ENCODE measurements at places on chromosomes 2 and 18.

DNA sequence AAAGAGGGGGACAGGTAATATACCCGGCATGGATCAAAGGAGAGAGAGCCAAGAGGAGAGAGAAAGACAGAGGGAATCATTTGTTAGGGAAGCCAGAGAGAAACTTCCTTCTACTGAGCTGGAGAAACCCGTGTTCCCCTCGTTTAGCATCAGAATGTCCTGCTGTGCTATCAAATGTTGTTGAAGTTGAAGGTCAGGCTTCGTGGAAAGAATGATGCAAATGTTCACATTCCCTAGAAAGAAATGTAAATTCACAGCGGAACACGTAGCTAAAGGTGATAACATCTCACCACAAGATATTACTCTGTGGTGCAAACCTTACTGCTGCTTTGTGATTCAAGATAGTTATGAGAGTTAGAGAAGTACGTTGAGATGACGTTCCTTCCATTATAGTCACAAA lies 258.1 kb downstream of the LNPK start:
- H3K27ac ChIP-seq: no peak overlapping the region
- no peaks in the 10 kb centered on the region for H3K27me3 ChIP-seq
- no peak for DNase-seq
- H3K36me3 ChIP-seq: no peaks in the 10 kb centered on the region
- no peak overlapping the region for H3K4me3 ChIP-seq
- no peaks in the 10 kb centered on the region for H3K4me1 ChIP-seq

DNA sequence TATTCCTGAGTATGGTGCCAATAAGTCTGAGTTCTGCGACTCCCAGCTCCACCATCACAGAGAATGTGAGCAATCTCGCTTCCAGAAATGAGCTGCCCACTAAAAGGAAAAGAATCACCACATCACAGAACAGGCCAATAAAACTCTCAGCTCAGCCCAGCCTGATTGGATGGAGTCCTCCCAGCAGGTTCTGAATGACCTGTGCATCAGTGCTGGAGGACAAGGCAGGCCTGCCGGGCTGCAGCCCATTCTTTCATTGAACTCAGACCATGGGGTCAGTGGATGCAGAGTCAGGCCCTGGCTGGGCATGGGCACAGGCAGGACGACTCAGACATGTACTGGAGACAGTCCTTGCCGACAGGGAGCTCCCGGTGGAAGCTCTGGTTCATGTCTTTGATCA lies 132.7 kb upstream of the REV1 start:
- no peaks in the 10 kb centered on the region for H3K27me3 ChIP-seq
- DNase-seq: no peak
- H3K27ac ChIP-seq: no peak overlapping the region
- no peaks in the 10 kb centered on the region for H3K36me3 ChIP-seq
- H3K4me3 ChIP-seq: no peak overlapping the region

DNA sequence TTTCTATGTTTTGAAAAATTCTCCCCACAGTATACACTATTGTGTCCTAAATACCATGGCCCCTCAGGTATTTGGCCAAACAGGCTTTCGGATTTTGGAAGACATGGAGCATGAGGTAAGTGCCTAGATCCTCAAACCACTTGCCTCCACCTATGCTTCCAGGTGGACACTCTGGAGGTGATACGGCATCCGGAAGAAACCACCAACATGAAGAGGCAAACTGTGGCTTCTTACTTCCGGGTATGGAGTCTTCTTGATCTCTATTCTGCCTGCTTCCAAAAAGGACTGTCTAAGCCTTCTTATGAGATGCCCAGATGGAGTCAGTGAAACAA lies 252.0 kb upstream of the SP5 start:
- H3K4me3 ChIP-seq: no peak overlapping the region
- H3K27me3 ChIP-seq: no peaks in the 10 kb centered on the region
- H3K36me3 ChIP-seq: no peaks in the 10 kb centered on the region
- H3K4me1 ChIP-seq: no peaks in the 10 kb centered on the region
- DNase-seq: no peak

GRCh38 chr18:24602201-24602600 lies 141.8 kb downstream of the HRH4 start:
- H3K27ac ChIP-seq: no peak overlapping the region
- H3K4me1 ChIP-seq: no peaks in the 10 kb centered on the region
- DNase-seq: no peak
- H3K4me3 ChIP-seq: no peak overlapping the region

DNA sequence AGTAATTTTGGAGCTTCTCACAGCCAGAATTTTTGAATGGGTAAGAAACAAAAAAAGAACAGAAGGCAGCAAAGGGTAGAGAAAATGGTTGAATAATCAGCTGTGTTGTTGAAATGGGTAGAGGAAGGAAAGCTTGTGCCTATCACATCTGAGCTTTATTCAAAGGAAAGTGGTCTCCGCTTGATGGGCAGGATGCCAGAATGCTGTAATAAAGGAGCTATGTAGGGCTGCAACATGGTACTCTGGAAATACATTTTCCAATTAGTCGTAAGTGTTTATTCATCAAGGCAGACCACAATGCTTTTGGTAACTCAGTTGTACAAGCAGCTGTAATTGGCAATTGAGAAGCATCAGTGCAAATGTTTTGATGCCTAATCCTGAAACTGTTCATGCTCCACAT lies 196.9 kb downstream of the ICOS start:
- no peaks in the 10 kb centered on the region for H3K27me3 ChIP-seq
- no peaks in the 10 kb centered on the region for H3K4me1 ChIP-seq
- no peak overlapping the region for H3K4me3 ChIP-seq
- no peak overlapping the region for H3K27ac ChIP-seq
- DNase-seq: no peak

DNA sequence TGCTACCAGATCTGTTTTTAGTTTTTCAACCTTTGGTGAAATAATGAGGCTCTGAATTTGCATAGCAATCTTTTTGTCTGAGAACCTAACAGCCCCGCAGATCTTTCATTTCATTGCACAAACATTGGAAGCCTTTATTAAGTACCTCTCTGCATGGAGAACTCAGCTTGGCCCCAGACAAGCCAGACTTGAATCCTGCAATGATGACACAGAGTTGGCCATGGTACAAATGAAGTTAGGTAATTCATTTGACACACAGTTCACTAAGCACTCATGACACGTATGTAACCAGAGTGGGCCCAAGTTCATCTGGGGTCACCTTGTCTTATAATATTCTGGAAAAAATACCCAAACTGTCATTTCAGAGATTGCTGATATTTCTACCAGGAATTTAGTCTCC lies 439.1 kb upstream of the ID2 start:
- DNase-seq: no peak
- peaks cover 2% of the 10 kb centered on the region for H3K36me3 ChIP-seq
- H3K4me1 ChIP-seq: peaks cover 10% of the 10 kb centered on the region
- no peaks in the 10 kb centered on the region for H3K27me3 ChIP-seq
- H3K27ac ChIP-seq: no peak overlapping the region
- no peak overlapping the region for H3K4me3 ChIP-seq

GRCh38 chr18:48546396-48546795 lies 7.6 kb downstream of the CTIF start:
- DNase-seq: no peak
- H3K27me3 ChIP-seq: no peaks in the 10 kb centered on the region
- H3K4me1 ChIP-seq: peaks cover 1% of the 10 kb centered on the region
- H3K4me3 ChIP-seq: no peak overlapping the region

DNA sequence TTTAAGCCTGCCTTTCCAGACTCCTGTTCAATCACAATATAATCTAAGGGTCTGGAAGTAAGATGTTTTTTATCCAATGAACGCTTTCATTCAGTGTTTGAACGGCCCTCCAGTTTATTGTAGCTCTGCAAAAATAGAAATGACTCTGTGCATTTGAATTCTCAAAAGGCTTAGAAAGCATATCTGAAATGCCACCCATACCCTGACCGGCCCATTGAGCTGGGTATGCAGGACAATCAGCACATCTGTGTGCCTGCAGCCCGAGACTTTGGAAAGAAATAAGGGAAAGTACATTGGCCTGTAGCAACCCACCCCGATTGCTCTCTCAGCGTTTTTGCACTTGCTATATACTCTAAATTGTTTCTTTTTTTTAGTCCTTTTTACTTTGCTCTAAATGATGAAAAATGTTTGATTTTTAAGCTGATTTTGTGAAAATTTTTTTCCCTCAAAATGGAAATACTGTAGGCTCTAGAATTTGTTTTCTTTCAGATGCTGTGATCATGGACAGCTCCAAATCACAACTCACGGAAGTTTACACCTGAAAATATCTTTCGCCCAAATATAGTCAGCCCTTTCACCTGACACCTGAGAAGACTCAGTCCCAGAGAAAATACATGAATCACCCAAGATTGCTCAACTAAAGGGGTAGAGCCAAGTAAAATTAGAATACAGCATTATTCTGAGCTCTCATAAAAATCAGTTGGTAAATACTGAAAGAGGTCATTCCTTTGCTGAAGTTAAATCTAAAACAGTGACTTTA lies 194.5 kb upstream of the SIX3 start:
- H3K36me3 ChIP-seq: no peaks in the 10 kb centered on the region
- H3K27ac ChIP-seq: no peak overlapping the region
- H3K27me3 ChIP-seq: no peaks in the 10 kb centered on the region
- H3K4me1 ChIP-seq: no peaks in the 10 kb centered on the region
- DNase-seq: no peak

- no peaks in the 10 kb centered on the region for H3K4me1 ChIP-seq
- no peaks in the 10 kb centered on the region for H3K27me3 ChIP-seq
- H3K27ac ChIP-seq: no peak overlapping the region
- DNase-seq: no peak
- no peak overlapping the region for H3K4me3 ChIP-seq
- no peaks in the 10 kb centered on the region for H3K36me3 ChIP-seq
Observed at GRCh38 chr18:73292156-73292555, 424.4 kb upstream of the NETO1 start.

DNA sequence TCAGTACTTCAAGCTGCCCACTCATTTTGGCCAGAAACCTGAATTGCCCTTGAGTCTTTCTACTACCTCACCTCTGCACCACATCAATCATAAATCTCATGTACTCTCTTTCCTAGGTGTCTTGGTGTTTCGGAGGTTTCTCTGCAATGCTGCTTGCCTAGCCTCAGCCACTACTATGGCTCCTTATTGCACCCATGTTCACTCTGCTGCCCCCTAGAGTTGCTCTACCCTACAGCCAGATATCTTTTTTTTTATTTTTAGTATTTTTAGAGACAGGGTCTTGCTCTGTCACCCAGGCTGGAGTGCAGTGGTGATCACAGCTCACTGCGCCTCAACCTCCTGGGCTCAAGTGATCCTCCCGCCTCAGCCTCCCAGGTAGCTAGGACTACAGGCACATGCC lies 413.0 kb downstream of the PTPRM start:
- peak; percentile 18 for DNase-seq
- no peaks in the 10 kb centered on the region for H3K27me3 ChIP-seq
- H3K4me1 ChIP-seq: no peaks in the 10 kb centered on the region
- H3K36me3 ChIP-seq: no peaks in the 10 kb centered on the region
- H3K27ac ChIP-seq: no peak overlapping the region

DNA sequence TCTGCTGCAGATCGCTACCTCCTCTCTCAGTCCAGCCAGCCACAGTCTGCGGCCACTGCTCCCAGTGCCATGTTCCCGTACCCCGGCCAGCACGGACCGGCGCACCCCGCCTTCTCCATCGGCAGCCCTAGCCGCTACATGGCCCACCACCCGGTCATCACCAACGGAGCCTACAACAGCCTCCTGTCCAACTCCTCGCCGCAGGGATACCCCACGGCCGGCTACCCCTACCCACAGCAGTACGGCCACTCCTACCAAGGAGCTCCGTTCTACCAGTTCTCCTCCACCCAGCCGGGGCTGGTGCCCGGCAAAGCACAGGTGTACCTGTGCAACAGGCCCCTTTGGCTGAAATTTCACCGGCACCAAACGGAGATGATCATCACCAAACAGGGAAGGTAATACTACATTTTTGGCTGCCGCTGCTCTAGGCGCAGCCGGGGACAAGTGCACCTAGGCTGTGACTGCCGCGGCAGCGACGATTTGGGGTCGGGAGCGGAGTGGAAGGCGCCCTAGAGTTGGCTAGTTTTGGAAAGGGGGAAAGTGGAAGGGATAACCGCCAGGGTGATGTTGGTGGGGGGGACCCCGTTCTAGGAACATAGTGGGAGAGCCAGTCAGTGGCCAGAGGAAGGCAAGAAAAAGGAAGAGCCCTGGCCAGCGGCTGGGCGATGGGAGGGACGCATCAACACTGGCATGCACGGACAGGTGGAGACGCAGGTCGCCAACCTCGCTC lies 776 bp downstream of the TBR1 start:
- H3K36me3 ChIP-seq: no peaks in the 10 kb centered on the region
- DNase-seq: no peak
- H3K4me1 ChIP-seq: peaks cover 40% of the 10 kb centered on the region
- H3K27me3 ChIP-seq: peaks cover 61% of the 10 kb centered on the region
- no peak overlapping the region for H3K4me3 ChIP-seq

- H3K4me1 ChIP-seq: no peaks in the 10 kb centered on the region
- H3K27ac ChIP-seq: no peak overlapping the region
- no peak overlapping the region for H3K4me3 ChIP-seq
- H3K36me3 ChIP-seq: no peaks in the 10 kb centered on the region
- no peak for DNase-seq
- H3K27me3 ChIP-seq: no peaks in the 10 kb centered on the region
Observed at GRCh38 chr2:212901604-212902275, 249.7 kb downstream of the IKZF2 start.

DNA sequence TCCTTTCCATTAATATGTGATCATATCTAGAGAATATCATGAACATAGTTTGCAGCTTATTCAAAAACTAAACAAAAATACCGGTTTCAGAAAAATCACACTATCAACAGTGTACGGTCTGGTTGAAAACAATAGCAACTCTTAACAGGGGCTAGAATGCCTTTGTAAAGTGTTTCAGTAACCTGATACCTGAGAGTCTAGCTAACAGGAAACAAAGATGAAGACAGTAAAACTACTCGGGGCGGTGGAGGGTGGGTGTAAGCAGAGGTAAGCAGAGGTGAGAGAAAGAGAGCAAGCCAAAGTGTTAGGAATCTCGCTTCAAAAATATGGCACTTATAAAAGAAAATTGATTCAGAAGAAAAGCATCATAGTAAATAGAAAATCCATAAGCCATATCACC lies 109.0 kb upstream of the RGPD4 start:
- no peaks in the 10 kb centered on the region for H3K36me3 ChIP-seq
- no peak overlapping the region for H3K4me3 ChIP-seq
- H3K27ac ChIP-seq: no peak overlapping the region
- no peak for DNase-seq

DNA sequence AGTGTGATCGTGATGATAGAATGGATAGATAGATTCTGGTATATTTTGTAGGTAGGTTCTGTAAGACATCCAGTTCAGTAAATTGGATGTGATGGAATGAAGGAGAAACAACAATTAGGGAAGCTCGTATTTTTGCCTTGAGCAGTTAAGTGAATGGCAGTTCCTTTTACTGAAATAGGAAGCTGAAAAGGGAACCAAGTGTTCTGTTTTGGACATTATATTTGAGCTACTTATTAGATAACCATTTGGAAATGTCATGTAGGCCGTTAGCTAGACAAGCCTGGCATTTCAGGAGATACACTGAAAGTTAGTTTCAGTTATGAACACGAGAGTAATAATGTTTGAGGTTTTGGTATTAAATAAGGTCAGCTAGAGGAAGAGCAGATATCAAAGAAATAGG lies 41.5 kb downstream of the MARCHF7 start:
- DNase-seq: no peak
- no peaks in the 10 kb centered on the region for H3K4me1 ChIP-seq
- H3K36me3 ChIP-seq: peaks cover 69% of the 10 kb centered on the region
- H3K27ac ChIP-seq: peak overlapping the region; percentile 5
- no peaks in the 10 kb centered on the region for H3K27me3 ChIP-seq

Data from natural killer cell (primary cell).